ENCODE measurements at places on chromosomes 4 and X.

DNA sequence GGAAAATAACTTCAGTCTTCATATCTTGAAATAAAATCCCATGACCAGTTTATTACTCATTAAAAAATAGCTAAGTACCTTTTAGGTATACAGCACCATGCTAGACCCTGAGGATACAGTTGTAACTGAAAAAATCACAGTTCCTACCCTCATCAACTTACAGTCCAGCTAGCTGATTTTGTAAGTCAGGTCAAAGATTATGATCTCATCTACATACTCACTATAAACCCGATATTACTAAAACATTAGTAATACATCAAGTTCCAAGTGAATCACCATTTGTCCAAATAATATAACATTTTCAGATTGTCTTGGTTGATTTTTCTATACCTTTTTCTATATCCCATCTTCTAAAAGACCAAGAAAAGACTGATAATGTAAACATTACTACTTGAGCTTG, 333.9 kb downstream of the INPP4B start:
- no peak for DNase-seq

- DNase-seq, result no peak
Measured at GRCh38 chr4:150746156-150746555, 164.2 kb downstream of the MAB21L2 start.

- DNase-seq, result no peak
Measured at GRCh38 chrX:106973433-106974149, 26.4 kb downstream of the MORC4 start.

DNA sequence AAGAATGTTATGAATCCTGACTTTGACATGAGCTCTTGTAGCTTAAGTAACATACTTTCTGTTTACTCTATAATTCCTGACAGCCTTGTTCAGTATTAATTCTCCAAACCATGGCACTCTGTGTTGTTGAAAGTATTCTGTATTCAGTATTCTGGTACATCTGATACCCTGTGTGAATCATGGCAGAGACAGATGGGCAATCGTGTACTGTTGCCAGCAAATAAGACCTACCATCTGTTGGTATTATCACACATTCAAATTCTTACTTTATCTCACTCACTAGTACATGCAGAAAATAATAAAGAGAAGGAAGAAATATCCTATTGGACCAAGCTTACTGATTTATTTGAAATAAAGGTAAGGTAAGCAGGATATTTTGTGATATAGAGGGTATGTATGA, 7.9 kb downstream of the MBTPS2 start:
- DNase-seq, result no peak

DNA sequence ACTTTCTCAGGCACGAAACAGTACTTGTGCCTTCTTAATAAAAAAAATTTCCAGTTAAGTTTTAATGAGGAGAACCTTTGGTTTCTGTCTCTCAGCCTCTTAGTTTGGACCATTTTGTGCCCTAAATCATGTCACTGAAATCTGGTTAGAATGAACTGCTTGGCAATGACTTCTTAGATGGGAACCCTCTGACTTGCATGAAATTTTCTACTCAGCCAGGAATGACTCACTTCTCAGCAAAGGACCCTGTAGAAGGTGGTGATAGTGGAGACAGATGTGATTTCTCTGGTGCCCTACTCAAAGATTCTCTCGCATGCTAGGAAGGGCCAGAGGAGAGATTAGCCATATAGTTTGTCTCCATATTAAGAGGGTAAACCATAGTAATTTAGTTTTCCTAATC, 50.5 kb downstream of the RASL11B start:
- DNase-seq, result no peak

DNA sequence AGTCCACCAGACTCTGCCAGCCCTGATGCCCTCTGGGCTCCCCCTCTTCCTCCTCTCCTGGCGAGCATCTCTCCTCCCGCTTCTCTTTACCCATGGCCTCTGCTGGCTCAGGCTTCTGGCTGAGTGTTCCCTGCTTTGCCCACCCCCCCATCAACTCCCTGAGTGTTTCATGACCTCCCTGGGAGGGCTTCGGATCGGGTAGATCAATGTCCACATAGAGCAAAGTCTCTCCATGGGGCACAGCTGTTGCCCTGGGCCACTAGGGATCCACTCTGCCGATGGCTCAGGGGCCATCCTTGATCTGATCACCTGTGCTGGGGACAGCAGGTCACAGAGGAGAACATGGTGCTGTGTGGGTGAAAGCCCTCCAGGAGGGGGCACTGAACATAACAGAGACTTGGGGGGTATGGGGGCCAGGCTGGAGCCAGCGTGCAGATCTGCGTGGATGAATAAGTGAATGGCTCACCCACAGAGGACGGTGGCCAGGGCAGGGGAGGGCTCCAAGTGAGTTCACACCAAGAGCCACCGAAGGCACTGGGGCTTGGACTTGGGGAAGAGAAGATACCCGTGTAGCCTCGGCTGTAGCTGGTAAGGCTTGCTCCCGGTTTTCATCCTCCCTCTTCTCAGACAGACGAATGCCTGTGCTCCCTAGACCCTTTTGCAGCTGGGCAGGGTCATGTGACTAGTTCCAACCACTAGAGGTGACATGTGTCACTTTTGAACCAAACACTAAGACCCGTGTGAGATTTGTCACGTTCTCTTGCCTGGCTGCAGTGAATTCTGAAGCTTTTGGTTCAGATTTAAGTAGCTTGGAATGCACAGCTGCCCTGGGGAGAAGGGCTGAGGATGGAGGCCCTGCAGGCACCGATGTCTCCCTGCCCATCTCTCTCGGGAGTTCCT, 23.2 kb upstream of the AFAP1 start:
- DNase-seq, result no peak

- no peak for DNase-seq
Measured at GRCh38 chr4:54548098-54548620, 109.6 kb upstream of the KIT start.

DNA sequence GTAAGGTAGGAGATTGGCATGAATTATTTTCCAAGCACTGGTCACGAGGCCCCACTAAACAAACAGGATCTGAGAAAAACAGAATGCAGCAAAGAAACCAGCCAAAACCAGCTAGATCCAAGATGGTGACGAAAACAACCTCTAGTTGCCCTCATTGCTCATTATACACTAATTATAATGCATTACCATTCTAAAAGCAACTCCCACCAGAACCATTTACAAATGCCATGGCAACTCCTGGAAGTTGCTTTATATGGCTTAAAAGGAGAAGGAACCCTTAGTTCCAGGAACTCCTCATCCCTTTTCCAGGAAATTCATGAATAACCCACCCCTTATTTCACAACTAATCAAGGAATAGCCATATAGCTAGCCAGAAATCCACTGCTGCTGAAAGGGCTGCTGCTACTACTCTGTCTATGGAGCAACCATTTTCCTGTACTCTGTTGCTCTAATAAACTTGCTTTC, 69.3 kb downstream of the ABCB7 start:
- DNase-seq, result no peak

DNA sequence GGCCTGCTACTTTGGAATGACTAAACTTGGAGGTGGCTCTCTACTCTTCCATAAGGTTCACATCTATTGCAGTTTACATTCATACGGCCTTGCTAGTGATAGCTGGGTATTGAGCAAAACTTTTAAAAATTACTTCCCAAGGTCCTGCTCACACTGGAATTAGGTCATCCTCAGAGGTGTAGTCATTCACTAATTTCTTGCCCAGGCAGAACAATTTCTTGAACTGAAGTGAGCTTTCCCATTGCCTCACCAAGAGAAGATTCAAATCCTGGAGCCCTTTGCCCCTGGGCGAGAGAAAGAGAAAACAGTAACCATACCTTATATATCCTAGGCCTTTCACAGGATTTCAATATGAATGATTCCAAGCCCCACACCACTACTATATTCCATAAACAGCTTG, 109.2 kb downstream of the GUCY2F start:
- no peak for DNase-seq

DNA sequence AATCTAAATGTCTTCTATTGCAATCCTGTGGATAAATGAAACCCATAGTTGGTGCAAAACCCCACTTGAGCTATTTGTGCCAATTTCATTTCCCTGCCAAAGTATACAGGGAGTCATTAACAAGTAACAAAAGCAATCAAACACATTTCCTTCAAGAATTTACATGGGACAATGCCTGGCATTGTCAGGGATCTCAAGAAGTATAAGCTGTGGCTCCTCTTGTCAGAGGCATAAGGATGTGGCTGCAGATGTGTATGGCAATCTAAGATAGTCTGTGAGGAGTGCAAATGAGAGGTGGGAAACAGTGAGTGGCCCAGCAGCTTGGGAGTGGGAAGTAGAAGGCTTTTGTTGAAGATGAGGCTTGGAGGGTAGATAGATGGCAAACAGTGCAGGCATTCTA, 58.0 kb upstream of the SCML1 start:
- no peak for DNase-seq

DNA sequence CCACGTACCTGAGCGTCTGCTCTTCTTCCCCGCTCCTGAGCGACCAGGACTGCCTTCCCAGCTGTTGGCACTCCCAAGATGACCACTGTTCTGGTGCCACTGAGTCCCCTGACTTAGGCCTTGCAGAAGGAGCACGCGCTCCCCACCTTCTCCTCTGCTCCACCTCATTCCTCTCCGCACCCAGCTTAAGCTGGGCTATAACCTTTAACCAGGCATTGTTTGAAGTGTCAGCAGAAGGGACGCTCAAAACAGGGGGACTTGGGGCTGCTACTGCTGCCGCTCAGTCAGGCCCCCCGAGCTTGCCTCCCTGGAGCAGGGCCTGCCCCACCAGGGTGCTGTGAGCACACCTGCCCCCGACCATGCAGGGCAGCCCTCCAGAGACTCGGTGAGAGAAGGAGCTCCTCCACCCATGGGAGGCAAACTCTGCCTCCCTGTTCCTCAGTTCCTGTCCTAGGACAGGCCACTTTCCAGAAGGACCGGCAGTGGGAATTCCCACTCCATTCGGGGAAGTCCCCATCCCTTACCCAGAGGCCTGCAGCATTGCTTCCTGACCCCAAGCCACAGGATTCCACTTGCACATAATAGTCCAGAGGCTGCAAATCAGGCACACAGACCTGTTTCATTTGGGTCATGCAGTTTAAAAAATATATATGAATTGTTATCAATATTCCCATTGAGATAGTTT, 99.7 kb upstream of the ENPP6 start:
- DNase-seq, result peak; percentile 13

GRCh38 chr4:44149282-44149681, 299.3 kb downstream of the KCTD8 start:
- DNase-seq, result no peak

GRCh38 chr4:68346461-68346860, 3.4 kb downstream of the YTHDC1 start:
- no peak for DNase-seq

DNA sequence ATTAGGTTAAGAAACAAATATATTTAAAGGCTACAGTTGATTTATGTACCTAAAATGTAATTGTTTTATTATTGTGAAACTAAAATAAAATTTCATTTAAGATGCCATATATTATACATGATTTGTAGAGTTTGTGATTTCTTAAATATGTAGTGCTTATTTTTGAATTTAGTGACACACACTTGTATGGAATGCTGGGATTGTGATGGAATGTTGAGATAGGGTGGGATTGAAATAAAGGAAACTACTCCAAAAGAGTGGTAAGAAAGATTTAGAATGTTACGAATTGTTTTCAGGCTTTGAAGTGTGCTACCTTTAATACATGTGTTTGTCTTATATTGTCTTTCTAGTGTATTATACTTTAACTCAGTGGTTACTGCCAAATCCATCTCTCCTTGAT, 330.3 kb upstream of the PITX2 start:
- DNase-seq, result no peak

DNA sequence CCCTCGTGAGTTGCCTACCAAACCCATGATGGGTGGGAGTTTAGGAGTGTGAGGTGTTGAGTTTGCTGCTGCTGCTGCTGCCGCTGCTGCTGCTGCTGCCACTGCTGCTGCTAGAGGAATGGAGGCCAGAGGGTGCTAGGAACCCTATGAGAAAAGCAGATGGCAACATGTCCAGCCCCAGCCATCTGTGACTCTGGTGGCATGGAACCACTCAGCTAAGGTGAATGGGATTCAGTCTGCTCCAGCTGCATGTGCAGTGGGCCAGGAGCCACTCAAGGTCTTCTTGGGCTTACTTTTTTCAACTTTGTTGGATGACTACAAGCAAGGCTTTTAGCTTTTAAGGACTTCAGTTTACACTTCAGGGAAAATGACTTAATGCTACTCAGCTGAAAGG, 103.8 kb downstream of the RTL5 start:
- no peak for DNase-seq

GRCh38 chrX:153806999-153807575, 12.6 kb downstream of the SSR4 start:
- no peak for DNase-seq

GRCh38 chr4:95209927-95210326, 338.8 kb downstream of the UNC5C start:
- DNase-seq, result no peak

GRCh38 chr4:48596336-48596735, 106.3 kb downstream of the ZAR1 start:
- no peak for DNase-seq

GRCh38 chr4:81746071-81746470, 274.4 kb upstream of the RASGEF1B start:
- DNase-seq, result no peak

DNA sequence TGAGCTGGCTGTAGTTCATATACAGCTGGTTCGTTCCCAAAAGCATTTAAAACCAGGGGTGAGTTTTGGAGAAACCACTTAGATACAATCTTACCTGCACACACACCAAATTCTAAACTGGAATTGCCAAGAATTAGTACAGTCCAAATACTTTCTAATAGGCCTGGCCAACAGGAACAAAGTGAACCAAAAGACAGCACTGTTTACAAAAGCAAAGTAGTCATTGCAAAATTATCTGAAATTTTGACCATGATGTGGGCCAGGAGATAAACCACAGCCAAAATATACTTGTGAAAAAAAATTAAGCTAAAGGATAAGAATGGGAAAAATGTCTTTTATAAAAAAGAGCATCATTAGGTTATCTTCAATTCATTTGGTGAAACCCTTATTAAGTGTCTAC, 37.9 kb upstream of the NAP1L5 start:
- DNase-seq, result no peak

DNA sequence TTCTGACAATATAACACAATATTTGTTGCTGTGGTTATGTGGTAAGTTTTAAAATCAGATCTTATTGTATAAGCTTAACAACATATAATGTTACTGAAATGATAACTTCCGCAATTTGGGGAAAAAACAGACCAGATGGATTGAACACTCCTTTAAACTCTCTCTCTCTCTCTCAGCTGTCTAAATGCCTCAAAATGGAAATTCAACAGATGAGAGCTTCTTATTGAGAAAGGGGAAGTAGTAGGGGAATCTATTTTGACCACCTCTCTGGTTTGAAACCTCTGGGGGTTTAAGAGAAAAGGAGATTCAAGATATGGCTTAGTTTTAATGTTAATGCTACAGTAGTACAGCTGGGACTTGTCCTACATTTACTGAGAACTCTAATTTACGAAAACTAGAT, 40.3 kb downstream of the DMD start:
- DNase-seq, result no peak

- no peak for DNase-seq
Measured at GRCh38 chr4:177222781-177223180, 86.9 kb upstream of the NEIL3 start.
